Mesothelial cell of epicardium (in vitro differentiated cells): ENCODE measurements at places on chromosomes 2 and 18. TPM values are rescaled to one million over a fixed set of nuclear protein-coding genes. Genes with fewer than 3 reads are reported as not detected.
A peak's percentile ranks its signal among the peaks of the same experiment; 100 is the strongest.

LINC00305 gene
- total RNA-seq: not detected in 3 replicates

RAMP1 gene
- 2.0 to 2.1 TPM (median 2.0 TPM) in 3 replicates for total RNA-seq

TAF1B gene
- total RNA-seq: 28.2 to 33.1 TPM (median 28.9 TPM) in 3 replicates

C2orf72 gene
- 0.76 to 0.78 TPM (median 0.77 TPM) in 3 replicates for total RNA-seq

MEP1B gene
- 0.18 TPM in 1 of 3 replicates, not detected in the others for total RNA-seq

PARD6G gene
- total RNA-seq: 25.5 to 30.8 TPM (median 30.7 TPM) in 3 replicates

SOWAHC gene
- total RNA-seq: 15.9 to 16.8 TPM (median 16.0 TPM) in 3 replicates

NEURL3 gene
- total RNA-seq: 0.13 TPM in 1 of 3 replicates, not detected in the others

DNER gene
- not detected in 3 replicates for total RNA-seq

SAG gene
- not detected in 3 replicates for total RNA-seq

ARID5A gene
- total RNA-seq: 4.1 to 4.7 TPM (median 4.7 TPM) in 3 replicates

MC2R gene
- not detected in 3 replicates for total RNA-seq

GRCh38 chr2:238839428-238839827 is 8.5 kb upstream of the TWIST2 start:
- no peak overlapping the region for H3K4me3 ChIP-seq
- no peak for DNase-seq
- no peak overlapping the region for H3K27ac ChIP-seq
- no peaks in the 10 kb centered on the region for H3K36me3 ChIP-seq
- no peaks in the 10 kb centered on the region for H3K4me1 ChIP-seq

GRCh38 chr2:1603521-1603920 is 140.8 kb downstream of the PXDN start:
- DNase-seq: no peak
- no peaks in the 10 kb centered on the region for H3K4me1 ChIP-seq
- peaks cover 6% of the 10 kb centered on the region for H3K27me3 ChIP-seq
- no peak overlapping the region for H3K27ac ChIP-seq

DNA sequence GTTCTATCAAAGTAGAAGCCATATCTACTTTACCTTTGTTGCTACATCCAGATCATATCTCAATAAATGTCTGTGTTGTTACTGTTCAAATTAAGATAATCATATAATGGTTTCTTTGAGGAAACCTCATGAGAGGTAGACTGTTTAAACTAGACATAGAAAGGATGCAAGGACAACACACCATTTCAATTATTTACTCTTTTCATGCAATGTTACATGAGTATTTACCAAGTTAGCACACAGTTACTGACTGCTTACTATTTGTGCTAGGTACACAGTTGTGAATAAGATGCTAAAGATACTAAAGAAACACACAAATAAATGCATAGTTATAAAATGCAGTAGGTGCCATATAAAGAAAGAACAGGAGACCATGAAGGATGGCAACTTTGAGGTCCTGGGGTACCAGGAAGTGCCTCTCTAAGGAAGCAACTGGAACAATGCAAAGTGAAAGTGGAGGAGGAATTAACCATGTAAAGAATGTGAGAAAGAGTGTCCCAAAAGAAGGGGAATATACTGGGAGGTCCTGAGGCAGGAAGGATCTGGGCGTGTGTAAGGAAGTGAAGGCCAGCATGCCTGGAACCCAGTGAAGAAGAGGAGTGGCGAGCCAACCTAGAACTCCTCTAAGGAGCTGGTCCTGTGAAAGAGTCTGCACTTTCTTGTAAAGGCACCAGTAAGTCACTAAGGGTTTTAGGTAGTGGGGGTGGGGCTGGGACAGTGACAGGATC is 39.4 kb downstream of the RBMS1 start:
- H3K36me3 ChIP-seq: peaks cover 14% of the 10 kb centered on the region
- no peak for DNase-seq
- H3K27me3 ChIP-seq: no peaks in the 10 kb centered on the region
- H3K4me1 ChIP-seq: peaks cover 8% of the 10 kb centered on the region
- no peak overlapping the region for H3K4me3 ChIP-seq
- no peak overlapping the region for H3K27ac ChIP-seq

GRCh38 chr2:156156580-156156979 is 175.9 kb downstream of the NR4A2 start:
- DNase-seq: no peak
- no peak overlapping the region for H3K27ac ChIP-seq
- no peaks in the 10 kb centered on the region for H3K36me3 ChIP-seq
- no peaks in the 10 kb centered on the region for H3K27me3 ChIP-seq
- no peak overlapping the region for H3K4me3 ChIP-seq
- no peaks in the 10 kb centered on the region for H3K4me1 ChIP-seq

DNA sequence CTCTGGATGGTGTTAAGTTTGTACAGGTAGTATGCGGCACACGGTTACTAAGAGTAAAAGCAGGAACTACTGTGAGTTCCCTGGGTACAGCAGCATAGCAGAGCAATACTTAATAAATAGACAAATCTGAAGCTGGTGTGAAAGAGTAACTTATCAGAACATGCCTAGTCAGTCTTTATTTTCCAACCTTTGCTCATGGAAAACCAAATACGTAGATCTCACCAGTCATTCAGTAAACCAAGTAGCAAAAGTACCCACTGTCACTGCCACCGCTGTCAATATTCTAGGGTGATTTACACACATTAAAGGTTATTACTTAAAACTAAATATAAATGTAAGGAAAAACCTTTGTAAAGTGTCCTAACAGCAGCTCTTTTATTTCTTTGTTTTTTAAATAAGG is 35.0 kb downstream of the SIGLEC15 start:
- no peak overlapping the region for H3K4me3 ChIP-seq
- H3K36me3 ChIP-seq: peaks cover 80% of the 10 kb centered on the region
- no peak for DNase-seq
- H3K27ac ChIP-seq: no peak overlapping the region

DNA sequence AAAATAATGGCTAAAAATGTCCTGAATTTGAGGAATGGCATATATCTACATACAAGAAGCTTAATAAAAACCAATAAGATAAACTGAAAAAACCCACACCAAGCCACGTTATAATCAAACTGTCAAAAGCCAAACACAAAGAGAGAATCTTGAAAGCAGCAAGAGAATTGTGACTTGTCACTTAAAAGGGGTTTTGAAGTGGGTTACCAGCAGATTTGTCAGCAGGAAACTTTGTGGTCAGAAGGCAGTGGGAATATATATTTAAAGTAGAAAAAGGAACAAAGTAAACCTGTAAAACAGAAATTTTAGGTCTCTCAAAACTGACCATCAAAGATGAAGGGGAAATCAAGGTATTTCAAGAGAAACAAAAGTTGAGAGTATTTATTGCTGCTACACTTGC is 171.9 kb upstream of the CNTNAP5 start:
- no peaks in the 10 kb centered on the region for H3K36me3 ChIP-seq
- no peaks in the 10 kb centered on the region for H3K4me1 ChIP-seq
- H3K27ac ChIP-seq: no peak overlapping the region
- no peak overlapping the region for H3K4me3 ChIP-seq

GRCh38 chr2:138239902-138240491 is 261.6 kb upstream of the SPOPL start:
- peaks cover 29% of the 10 kb centered on the region for H3K4me1 ChIP-seq
- H3K27me3 ChIP-seq: no peaks in the 10 kb centered on the region
- no peak overlapping the region for H3K27ac ChIP-seq
- DNase-seq: no peak
- H3K36me3 ChIP-seq: no peaks in the 10 kb centered on the region

DNA sequence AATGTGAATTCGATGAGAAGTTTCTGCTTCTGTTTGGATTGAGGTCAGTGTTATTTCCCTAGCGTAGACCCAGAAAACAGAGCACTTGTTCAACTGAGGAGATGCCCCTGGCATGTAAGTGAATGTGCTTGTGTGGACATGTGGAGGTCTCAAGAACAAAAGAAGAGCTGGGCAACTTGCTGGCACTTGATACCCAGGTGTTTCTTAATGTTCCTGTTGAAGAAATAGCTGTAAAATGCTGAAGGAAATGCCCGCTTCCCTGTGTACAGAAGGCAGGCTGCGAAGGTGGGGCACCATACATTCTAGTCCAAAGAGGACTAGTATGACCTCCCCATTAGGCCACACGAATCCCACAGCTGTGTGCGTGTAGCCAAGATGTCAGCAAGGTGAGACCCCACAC is 9.8 kb upstream of the LBH start:
- no peak overlapping the region for H3K4me3 ChIP-seq
- no peaks in the 10 kb centered on the region for H3K36me3 ChIP-seq

DNA sequence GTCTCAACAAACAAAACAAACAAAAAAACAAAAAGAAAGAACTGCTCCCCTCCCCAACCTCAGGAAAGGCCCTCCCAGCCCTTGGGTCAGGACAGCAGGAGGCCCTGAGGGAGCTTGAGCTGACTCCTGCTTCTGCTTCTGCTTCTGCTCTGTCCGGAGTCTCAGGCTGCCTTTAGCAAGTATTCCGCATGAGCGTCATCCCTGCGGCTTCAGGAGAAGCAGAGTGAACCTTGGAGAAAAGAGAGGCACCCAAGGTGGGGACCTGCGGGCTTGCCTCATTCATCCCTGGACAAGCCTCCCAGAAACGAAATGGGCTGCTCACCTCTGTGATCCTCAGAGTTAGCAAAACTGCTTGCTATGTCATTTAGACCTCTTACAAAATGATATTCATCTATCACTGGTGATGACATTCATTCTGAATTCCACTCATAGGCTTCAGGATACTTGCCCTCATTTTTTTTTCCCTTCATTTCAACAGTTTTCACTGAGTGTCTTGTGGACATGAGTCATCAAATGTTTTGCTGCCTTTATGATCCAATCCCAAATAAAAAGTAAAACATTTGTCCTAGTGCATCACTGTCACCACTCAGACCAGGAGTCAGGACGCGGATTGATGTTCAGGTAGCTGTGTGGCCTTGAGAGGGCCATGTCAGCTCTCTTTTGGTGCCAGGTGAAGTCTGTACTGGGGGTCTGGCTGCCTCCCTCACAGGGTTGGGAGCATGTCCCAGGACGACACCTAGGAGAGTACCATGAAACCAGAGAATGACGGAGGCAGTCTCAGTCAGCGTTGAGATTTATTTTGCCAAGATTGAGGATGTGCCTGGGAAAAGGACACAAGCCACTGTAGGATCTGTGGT is 51.7 kb downstream of the IMPA2 start:
- H3K27ac ChIP-seq: peak overlapping the region; percentile 67
- no peak for DNase-seq
- H3K36me3 ChIP-seq: peaks cover 2% of the 10 kb centered on the region
- H3K4me1 ChIP-seq: peaks cover 45% of the 10 kb centered on the region
- H3K27me3 ChIP-seq: peaks cover 8% of the 10 kb centered on the region

- peaks cover 5% of the 10 kb centered on the region for H3K4me1 ChIP-seq
- no peaks in the 10 kb centered on the region for H3K36me3 ChIP-seq
- H3K27ac ChIP-seq: peak overlapping the region; percentile 22
Observed at GRCh38 chr2:96663829-96664228, 21.3 kb downstream of the FER1L5 start.

DNA sequence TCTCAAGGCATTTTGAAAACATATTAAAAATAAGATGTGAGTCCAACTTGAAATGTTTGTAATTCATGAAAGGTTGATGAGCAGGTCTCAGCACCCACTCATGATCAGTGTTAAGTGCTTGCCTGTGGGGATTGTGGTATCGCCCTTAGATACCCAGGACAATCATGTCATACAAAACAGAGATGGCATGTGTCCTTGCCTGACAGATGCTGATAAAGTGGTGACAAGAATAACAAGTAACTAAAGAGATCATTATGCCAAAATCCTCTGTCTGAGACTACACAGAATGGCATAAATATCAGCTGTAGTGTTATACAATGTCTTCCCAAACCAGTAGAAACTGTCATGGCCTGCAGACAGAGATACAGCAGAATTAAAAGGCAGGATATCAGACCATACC is 930.3 kb downstream of the SUCLG1 start:
- no peaks in the 10 kb centered on the region for H3K36me3 ChIP-seq
- H3K27me3 ChIP-seq: no peaks in the 10 kb centered on the region

GRCh38 chr2:71224935-71225334 is 2.0 kb downstream of the PAIP2B start:
- peaks cover 6% of the 10 kb centered on the region for H3K27me3 ChIP-seq
- peaks cover 11% of the 10 kb centered on the region for H3K4me1 ChIP-seq
